Naive thymus-derived CD4-positive, alpha-beta T cell (primary cell): ENCODE measurements at places on chromosomes 7 and 10.

DNA sequence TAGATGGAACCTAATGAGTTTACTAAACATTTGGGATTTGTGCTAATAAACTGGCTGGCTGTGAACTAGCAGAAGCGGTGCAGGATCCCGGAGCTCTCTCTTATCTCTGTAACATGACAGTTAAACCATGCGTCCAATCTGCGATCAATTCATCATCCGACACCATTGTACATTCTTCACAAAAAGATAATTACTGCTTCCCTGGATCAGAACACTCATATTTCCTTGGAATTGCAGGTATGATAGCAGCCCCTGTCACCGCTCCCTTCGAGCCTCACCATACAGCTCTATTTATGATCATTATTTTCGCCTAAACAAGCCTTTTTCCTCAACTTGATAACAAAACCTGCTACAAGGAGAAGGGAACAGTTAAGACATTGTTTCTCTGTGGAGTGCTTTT is 18.5 kb downstream of the EBF3 start:
- H3K4me1 ChIP-seq: no peaks in the 10 kb centered on the region
- H3K27ac ChIP-seq: no peak overlapping the region
- DNase-seq: no peak

GRCh38 chr10:50563906-50564305 is 59.9 kb downstream of the SGMS1 start:
- no peaks in the 10 kb centered on the region for H3K27me3 ChIP-seq
- no peaks in the 10 kb centered on the region for H3K4me1 ChIP-seq
- H3K36me3 ChIP-seq: no peaks in the 10 kb centered on the region
- H3K27ac ChIP-seq: no peak overlapping the region
- H3K4me3 ChIP-seq: no peak overlapping the region

- H3K4me1 ChIP-seq: no peaks in the 10 kb centered on the region
- H3K36me3 ChIP-seq: peaks cover 91% of the 10 kb centered on the region
- H3K27ac ChIP-seq: no peak overlapping the region
- no peaks in the 10 kb centered on the region for H3K27me3 ChIP-seq
These were observed 52.6 kb downstream of the TRRAP start for GRCh38 chr7:98930921-98931320.

DNA sequence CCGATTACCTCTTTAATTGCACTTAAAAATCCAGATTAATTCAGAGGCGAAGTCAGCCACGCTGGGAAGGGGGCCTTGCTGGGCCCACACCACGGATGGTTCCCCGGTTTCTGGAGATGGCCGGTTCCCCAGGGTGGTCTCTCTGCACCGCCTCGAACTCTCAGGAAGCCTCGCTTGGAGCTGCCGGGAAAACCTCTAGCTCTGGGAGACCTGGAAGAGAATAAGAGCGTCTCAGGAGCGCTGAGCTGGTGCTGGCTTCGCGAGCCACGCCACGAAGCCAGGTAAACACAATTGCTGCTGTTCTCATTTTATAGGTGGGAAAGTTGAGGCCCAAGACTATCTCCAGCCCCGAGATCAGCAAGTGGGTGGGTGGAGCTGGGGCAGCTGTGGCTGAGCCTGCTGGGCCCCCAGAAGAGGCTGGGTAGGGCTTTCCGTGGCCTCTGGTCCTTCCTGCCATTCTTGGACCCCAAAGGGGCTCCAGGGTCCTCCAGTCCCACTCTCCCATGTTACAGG is 110.4 kb downstream of the MICALL2 start:
- no peaks in the 10 kb centered on the region for H3K27me3 ChIP-seq
- H3K4me1 ChIP-seq: no peaks in the 10 kb centered on the region
- H3K27ac ChIP-seq: no peak overlapping the region
- no peaks in the 10 kb centered on the region for H3K36me3 ChIP-seq
- DNase-seq: no peak
- no peak overlapping the region for H3K4me3 ChIP-seq

DNA sequence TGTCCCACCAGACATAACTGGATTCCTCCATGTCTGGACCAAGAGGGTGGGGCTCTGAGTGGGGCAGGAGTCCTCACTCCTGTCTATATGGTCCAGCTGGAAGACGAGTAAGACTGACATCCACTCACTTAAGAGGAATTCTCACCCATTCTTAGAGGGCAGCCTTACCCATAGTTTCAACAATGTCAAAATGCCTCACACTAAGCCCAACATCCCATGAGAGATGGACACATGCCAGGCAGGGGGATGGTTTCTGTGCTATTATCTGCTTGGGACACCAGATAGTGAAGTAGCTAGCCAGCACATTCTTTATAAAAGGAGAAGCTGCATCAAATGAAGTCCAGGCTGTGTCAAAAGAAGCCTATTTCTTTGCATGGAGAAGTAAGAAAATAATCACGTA is 4.7 kb upstream of the LANCL2 start:
- no peak for DNase-seq
- no peaks in the 10 kb centered on the region for H3K4me1 ChIP-seq
